Glutamatergic neuron (in vitro differentiated cells): ENCODE measurements at places on chromosomes 3 and 15.

DNA sequence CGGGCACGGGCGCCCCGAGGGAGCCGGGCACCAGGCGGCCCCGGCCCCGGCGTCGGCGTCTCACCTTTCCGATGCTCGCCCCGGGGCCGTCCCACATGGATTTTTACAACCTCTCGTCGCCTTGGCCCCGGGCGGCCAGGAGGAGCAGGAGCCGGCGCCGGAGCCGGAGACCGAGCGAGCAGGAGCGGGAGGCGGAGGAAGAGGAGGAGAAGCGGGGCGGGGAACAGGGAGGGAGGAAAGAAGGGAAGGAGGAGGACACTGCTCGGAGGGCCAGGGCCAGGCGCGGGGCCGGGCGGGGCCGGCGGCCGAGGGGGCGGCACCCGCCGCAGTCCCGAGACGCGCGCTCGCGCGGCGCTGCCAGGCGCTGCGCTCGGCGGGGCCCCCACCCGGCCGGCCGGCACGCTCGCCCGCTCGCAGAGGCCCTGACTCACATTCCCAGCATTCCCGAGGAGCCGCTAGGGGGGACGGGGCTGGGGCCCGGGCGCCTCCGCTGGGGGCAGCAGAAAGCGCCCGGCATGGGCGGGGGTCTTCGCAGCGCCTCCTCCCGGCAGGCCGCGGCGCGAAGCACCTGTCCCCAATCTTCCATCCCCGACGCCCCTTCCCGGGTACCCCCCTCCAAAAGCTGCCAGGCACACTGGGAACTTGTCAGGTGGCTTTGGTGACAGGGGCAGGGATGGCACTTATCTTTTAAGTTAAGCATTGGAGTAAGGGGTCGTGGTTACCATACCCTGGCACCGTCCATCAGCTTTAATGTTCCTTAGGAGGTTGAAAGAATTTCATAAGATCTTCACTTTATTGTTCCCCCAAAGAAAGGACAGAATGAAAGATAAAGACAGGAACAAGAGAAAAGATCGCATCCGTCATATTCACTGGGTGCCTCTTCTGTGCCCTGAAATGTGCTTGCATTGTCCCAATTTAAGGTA, at the start of gene ERC2:
TSS of gene ERC2 (minus strand) at position 284 of the 923 bp plus-strand sequence.
- DNase-seq: peak; percentile 84

DNA sequence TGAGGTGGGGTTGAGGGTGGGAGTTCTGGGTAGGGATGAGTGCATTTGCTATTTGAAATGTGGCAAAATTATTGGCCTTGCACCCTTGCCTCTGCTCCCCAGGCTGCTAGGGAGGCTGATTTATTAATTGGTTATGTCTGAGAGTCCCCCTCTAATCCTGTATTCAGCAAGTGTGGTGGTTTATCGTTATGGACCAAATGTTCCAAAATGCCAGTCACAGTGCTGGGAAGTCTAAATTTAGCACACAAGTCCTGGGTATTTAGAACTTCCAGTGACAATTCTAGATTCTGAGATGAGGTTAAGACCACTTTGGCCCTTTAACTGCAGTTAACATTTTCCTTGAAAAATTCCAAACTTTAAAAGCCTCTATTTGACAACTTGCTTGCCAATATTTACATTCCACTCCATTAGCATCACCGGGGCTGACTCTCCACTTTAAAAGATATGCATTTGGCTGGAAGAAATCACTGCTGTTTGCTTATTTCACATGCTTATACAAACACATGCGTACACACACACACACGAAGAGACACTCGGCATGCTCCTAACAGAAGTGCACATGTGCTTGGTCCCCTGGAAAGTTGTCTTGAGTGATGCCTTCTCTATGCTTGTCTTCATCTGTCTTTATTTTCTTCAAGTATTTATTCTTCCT, 247.7 kb downstream of the IL20RB start:
- DNase-seq: no peak

DNA sequence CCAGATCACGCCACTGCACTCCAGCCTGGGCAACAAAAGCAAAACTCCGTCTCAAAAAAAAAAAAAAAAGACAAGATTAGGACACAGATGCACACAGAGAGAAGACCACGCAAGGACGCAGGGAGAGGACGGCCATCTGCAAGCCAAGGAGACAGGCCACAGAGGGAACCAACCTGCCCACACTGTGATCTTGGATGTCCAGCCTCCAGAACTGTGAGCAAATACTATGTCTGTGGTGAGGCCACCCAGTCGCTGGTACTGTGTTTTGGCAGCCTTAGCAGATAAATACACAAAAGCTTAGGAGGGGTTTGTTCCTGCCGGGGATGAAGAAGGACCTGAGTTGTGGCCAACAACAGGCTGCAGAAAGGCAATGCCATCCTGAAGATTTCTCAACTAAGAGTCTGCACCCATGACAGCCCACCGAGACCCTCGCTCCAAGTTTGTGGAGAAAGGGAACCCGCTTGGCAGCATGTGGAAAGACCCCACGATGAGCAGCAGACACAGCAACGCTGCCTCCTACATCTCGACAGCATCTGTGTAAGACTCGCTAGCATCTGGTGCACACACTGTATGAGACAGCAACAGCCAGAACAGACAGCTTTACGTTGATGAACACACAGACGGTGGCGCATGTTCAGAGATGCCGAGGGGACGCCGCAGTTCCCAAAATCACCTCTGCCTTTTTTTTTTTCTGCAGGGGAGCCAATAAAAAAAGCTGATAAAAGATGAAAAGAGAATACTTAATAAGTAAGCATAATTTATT, 13.7 kb downstream of the CYFIP1 start:
- no peak for DNase-seq

GRCh38 chr15:27638958-27639357, 460.2 kb downstream of the OCA2 start:
- DNase-seq: peak; percentile 77

- no peak for DNase-seq
These were observed 217.4 kb upstream of the CD96 start for GRCh38 chr3:111324645-111325044.

GRCh38 chr3:33722626-33723370, 4.7 kb upstream of the CLASP2 start:
- no peak for DNase-seq

- DNase-seq: peak; percentile 32
These were observed 25.2 kb downstream of the NIPA1 start for GRCh38 chr15:22811640-22812039.

GRCh38 chr3:152352554-152352953, 83.8 kb downstream of the MBNL1 start:
- no peak for DNase-seq

DNA sequence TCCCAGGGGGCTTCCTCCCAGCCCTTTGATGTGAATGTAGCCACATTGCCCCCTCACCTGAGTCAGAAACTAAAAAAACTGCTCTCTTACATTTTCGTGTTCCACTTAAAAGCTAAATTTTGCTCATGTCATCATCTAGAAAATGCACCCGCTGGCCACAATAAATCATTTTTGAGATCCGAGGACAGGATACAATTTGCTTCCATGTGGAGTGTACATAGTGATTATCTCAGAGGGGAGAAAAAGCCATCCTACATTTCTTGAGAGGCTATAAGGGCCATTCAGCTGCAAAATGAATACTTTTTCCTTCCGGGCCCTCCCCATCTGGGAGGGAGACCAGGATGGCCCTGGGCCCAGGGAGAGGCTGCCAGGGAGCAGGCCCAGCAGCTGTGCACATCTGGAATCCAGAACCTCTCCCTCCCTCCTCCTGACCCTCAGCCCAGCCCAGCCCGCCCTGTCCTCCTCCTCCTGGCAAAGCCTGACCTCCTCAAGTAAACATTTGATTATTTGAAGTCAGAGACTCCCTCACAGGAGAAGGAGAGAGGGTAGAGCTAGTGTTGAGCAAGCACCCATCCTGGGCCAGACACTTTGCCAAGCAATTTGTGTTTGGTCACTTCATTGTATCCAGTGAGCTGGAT, 59.1 kb downstream of the CORO2B start:
- no peak for DNase-seq

DNA sequence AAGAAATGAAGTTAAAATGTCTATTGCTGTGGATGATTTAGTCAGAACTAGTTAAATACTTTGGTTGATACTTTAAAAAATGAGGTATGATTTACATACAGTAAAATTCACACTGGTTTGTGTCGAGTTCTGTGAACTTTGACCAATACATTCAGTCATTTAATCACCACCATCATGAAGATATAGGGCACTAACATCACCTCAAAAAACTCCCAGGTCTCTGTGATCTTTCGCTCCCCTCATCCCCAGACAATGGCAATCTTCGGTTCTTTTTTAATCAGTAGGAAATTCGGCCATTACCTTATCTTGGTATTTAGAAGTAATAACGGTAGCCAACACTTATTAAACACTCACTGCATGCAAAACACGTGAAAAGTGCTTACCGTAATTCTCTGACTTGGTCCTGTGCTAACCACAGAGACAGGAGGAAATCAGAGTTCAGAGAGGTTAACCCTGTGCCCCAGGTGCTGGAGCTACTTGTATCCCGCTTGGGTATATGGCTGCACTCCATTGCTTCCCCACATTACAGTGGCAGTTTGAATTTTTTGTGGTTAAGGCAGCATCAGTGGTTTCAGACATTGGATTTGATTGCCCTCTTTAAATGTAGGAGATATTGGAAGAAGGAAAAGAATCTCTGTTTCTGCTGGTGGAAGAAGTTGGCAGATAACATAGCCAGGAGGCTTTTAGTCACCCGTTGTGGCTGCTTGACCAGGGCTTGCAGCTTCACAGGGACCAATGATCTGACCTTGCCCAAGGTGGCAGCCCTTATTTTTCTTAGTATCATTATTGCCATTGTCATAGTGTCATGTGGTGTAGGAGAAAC, 4.2 kb downstream of the PLCL2 start:
- no peak for DNase-seq

GRCh38 chr3:47661121-47661752, 82.6 kb upstream of the CSPG5 start:
- no peak for DNase-seq

DNA sequence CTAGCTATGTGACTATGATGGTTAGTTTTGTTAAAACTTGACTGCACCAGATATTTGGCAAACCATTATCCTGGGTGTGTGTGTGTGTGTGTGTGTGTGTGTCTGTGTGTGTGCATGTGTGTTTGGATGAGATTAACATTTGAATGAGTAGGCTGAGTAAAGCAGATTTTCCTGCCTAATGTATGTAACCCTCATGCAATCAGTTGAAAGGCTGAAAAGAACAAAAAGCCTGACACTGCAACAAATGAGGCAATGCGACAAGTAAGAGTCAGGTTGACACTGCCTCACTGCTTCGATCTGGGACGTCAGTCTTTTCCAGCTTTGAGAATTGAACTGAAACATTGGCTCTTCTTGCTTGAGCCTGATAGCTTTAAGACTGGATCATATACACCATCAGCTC, 643.0 kb downstream of the NAALADL2 start:
- no peak for DNase-seq

DNA sequence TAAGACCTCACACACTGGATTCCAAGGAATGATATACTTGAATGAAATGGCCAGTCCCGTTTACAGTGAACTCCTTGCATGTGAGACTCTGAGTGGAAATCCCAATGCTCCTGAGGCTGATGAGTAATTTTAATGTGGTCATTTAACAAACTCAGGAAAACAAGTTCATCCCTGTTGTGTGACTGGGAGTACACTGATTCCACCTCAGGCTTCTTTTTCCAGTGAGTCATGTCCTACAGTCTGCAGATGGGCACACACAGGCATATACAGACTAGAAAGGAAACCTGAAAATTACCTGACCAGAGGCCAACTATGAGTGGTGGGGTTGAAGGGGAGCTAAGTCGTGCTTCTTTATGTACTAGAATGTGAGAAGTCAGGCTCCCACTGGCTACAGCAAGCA, 5.8 kb downstream of the SQOR start:
- no peak for DNase-seq

DNA sequence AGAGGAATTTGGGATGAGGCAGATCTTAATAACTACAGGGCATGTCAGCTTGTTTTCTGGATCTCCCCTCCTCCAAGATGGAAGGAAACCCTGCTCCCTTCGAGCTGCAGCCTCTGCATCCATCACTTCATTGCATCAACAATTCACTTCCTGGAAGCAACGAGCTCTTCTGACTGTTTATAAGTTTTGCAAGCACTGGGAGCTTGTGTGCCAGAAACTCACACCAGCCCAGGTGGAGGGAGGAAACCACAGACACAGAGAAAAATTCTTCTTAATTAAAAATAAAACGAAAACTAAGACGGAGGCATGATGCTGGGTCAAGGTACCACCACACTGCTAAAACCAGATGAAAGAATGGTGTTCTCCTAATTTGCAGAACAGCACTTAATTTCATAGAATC, 10.6 kb downstream of the LRIG1 start:
- DNase-seq: no peak

DNA sequence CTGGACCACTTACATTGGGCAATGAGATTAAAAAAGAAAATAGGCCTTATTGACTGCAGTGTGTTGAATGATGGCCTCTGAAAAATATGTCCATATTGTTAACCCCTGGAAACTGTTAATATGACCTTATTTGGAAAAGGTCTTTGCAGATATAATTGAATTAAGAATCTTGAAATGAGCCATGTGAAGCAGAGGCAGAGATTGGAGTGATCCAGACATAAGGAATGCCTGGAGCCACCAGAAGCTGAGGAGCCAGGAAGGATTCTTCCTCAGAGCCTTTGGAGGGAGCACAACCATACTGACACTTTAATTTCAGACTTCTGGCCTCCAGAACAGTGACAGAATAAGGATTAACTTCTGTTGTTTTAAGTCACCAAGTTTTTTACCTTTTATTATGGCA, 510.4 kb upstream of the AGTR1 start:
- DNase-seq: no peak

DNA sequence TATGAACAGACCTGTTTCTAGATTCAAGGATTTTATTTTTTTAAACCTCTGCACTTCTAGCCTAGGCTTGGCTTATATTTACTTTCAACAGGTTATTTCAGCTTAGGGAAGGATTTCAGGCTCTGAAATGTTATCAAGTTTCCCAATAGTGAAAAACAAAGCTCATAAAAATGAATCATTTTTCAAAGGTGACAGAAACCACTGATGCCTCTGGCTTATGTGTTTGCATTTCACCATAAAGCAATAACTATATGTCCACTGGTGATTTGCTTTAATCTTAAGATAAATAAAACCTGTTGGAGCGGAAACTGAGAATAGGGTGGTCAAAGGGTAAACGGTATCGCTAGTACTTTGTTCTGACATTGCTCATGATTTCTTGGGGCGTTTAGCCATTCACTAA, 141.2 kb upstream of the LRIG1 start:
- DNase-seq: no peak

DNA sequence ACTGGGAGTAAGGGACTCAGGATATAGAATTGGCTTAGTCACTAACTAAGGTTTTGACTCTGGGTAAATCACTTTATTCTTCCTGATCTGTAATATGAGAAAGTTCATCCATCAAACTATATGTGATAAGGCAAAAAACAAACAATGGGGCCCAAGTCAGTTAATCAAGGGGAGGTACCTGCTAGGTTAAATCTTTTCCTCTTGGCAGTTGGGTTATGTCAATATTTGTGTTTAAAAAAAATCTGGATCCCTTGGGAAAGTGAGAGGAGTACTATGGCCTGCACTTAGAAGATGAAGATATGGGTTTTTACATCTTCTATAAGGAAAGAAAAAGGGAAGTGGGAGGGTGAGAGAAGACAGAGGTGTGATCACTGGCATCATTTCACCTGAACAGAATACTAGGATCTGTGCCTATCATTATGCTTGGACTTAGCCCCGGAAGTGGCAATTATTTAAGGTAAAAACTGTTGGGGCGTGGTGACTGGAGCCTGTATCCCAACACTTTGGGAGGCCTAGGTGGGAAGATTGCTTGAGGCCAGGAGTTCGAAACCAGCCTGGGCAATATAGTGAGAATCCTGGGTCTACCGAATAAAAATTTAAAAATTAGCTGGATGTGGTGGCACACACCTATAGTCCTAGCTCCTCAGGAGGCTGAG, 2.8 kb upstream of the SLC28A2 start:
- DNase-seq: no peak

- DNase-seq: no peak
These were observed 683.5 kb downstream of the NTRK3 start for GRCh38 chr15:87573039-87573438.

GRCh38 chr3:183270344-183270743, 17.3 kb downstream of the B3GNT5 start:
- no peak for DNase-seq
